Sciatic nerve (tissue), 2 donors: ENCODE measurements at places on chromosomes 1 and 21. TPM values are rescaled to one million over a fixed set of nuclear protein-coding genes. Genes with fewer than 3 reads are reported as not detected.
A peak's percentile ranks its signal among the peaks of the same experiment; 100 is the strongest.

The TENT5C gene
- 37.0 TPM for total RNA-seq

DNA sequence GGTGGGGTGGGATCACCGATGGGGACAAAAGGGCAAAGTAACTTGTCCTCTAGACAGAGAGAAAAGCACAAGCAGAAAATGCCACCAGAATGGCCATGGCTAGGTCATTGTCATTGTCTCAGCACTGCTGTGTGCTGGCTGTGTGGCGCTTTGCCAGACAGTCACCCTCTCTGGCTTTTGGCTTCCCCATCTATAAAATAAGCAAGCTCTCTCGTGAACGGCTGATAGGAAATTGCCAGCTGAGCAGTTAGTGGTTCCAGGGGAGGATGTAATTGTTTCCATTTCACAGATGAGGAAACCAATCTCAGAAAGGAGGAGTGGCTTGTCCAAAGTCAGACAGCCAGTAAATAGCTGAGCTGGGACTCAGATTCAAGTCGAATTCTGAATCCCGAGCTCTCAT is 32.5 kb downstream of the PADI2 start:
- DNase-seq, result no peak

- DNase-seq, result no peak
Observed at GRCh38 chr1:113777561-113777960, 18.3 kb upstream of the PHTF1 start.

The PM20D1 gene
- total RNA-seq, result 3.9 TPM

DNA sequence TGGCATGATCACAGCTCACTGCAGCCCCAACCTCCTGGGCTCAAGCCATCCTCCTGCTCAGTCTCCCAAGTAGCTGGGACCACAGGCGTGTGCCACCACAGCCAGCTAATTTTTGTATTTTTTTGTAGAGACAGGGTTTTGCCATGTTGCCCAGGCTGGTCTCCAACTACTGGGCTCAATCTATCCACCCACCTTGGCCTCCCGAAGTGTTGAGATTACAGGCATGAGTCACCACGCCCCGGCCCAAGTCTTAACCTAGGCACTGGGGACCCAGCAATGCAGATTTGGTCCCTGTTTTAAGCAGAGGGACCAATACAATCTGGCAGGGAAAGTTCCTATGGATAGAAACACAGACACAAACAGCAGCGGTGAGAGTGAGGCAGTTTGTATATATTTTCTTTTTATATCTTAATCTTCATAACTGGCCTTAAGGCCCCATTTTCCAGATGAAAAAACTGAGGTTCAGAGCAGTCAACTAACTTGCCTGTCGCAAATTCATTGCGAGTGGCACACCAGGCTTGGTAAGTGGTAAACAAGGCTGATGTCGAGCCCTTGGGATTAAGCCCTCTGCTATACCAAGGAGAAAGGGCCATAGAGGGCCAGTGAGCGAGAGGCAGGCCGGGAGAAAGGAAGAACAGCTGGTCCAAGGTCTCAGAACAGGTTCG is 77.8 kb upstream of the TINAGL1 start:
- no peak for DNase-seq

The PGBD5 gene
- total RNA-seq, result 6.6 TPM

DNA sequence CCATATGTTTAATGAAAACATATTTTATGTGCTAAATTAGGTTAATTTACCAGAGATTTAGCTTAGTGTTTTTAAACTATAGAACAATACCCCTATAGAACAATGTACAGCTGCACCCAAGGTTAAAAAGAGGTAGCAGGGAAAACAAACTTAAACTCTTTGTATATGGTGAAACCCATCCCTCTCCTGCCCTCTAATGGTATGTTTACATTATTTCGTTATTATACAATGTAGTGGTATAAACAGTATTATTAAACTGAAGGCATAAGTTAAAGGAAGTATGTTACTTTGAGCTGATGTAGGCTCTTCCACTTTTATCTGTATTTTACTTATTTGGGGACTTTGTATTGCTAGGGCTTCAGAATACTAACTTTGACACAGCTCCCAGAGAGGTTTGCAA is 16.7 kb upstream of the ZYG11A start:
- no peak for DNase-seq

- DNase-seq, result peak; percentile 79
Observed at GRCh38 chr1:111222308-111223125, 5.0 kb upstream of the CHI3L2 start.

DNA sequence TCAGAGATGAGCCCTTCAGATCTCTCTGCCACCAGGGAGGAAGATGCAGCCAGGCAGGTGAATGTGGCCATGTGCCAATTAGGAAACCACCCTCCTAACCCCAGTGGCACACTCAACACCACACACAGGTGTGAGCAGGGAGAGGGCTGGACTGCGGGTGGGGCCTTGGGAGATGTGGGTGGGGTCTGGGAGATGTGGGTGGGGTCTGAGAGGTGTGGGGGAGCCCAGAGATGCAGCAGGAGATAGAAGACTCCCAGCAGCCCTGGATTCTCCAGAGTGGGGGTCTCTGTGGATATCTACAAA is 43.2 kb upstream of the COL6A1 start:
- DNase-seq, result no peak

GRCh38 chr1:29708796-29709703 is 472.7 kb downstream of the PTPRU start:
- DNase-seq, result no peak

- no peak for DNase-seq
Observed at GRCh38 chr21:37153196-37153934, 80.3 kb downstream of the TTC3 start.

DNA sequence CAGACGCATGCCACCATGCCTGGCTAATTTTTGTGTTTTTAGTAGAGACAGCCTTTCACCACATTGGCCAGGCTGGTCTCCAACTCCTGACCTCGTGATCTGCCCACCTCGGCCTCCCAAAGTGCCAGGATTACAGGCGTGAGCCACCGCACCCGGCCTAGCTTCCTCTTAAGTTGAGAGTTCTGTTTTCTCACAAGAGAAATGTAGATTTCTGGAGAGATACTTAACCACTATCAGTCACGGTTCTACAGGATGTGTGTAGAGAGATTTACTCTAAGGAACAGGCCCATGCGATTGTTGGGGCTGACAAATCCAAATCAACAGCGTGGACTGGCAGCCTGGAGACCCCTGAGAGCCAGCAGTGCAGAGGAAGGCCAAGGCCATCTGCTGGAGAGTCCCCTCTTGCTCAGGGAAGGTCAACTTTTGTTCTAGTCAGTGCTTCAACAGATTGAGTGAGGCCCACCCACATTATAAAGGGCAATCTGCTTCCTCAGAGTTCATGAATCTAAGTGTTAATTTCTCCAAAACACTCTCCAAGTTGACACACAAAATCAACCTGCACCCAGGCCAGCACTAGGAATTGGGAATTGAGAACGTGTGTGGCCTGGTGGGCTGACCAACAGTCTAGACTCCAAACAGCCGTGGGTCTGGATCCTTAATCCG is 38.7 kb downstream of the CHAF1B start:
- DNase-seq, result peak; percentile 27

DNA sequence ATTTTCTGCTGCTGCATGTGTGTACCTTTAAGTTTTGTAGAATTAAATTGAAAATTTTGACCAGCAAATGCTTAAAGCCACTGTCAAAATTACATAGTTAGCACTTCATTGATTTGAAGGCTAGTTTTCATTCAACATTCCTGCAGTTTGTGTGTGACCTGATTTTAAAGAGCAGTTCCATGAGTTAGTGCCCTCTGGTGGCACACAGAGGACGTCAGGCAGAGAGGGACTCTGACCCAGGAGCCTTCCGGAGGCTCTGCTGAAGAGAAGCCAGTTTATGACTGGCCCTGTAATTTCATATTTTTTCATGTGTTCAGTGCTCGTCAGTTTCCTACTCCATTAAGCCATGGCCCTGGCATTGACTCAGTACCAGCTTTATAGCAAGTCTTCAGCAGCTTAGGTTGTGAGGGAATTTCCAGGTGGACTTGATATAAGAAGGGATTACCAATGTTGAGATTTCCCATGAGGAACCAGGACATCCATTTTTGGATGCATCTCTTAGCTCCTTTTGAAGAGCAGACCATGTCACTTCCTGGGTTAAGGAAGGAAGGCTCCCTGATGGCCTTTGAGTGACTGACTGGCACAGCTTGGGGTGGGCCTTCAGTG is 104.7 kb downstream of the CAMTA1 start:
- DNase-seq, result peak; percentile 70

- no peak for DNase-seq
Observed at GRCh38 chr1:243233908-243234307, 21.2 kb downstream of the CEP170 start.

DNA sequence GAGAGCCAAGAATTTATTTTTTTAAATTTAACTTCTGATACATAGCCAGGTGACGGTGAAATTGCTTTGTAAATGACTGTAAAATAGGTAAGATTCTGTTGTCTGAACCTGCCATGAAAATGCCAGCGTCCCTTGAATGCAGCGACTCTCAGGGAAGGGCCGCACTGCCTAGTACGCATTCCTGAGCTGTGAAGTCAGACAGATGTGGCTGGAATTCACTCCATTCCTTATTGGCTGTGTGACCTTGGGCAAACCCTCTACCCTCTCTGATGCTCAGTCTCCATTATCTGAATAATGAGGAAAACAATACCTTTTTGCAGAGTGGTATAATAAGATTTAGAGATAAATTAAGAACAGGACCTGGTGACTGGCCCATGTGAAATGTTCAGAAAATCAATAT is 167.1 kb upstream of the DAB1 start:
- no peak for DNase-seq

- no peak for DNase-seq
Observed at GRCh38 chr1:92447976-92448375, 38.7 kb downstream of the GFI1 start.

DNA sequence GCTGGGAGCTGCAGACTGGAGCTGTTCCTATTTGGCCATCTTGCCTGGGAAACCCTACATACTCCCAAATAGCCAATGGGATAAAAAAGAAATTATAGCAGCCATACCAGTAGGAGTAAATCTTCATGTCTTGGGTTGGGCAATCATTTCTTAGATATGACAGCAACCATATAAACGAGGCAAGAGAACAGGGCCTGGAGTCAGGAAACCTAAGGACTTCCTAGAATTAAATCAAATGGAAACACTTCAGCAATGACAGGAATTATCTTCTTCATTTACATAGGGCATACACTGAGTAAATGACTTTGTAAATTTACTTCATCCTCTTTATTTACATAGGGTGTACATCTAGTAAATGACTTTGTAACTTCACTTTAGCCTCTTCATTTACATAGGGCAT is 286.6 kb upstream of the POGK start:
- no peak for DNase-seq

The CCDC185 gene
- total RNA-seq, result not detected
